AG08395 (cell line): ENCODE measurements at places on chromosomes 3 and 15.

DNA sequence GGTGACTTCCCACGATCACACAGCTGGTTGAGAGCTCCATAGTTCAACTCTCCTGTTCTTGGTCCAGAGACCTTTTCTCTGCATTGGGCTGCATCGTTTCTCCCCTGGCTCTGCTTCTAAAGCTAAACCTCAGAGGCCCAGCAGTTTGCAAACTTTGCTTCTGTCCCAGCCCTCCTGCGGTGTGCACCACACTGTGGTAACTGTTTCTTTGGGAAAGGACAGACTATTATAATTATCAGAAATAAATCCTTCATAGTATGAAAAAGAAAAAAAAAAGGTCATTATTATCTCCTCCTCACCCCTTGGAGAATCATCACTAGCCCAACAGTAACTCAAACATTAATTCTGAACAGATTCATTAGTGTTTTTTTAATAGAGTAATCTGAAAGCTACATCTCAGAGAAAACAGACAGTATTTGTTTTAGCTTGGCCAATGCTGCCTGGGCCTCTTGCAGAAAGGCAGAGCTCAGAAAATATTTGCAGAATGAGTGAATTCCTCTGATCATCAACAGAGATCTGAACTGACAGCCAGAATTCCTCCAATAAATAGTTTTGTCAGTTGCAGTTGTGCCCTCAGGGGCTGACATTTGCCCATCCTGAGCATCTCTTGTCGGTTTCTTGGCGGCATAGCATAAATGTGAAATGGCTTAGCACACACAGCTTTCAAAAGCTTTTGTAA is 52.9 kb downstream of the BFSP2 start:
- no peak for DNase-seq

DNA sequence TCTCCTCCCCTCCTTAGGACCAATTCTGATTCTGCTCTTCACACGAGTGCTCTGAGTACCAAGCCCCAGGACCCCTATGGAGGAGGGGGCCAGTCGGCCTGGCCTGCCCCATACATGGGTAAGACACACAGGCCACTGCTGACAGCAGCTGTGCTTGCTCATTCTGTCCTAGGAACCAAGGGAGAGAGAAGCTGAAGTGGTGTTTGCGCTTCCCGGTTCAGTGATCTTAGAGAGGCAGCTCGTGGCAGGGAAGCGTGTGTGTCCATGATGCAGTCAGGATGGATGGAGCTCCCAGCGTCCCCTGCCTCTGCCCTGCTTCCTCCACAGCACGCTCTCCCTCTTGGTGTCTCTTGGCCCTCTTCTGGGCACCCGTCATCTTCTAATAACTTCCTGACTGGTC is 77.6 kb downstream of the CRTC3 start:
- DNase-seq, result no peak

DNA sequence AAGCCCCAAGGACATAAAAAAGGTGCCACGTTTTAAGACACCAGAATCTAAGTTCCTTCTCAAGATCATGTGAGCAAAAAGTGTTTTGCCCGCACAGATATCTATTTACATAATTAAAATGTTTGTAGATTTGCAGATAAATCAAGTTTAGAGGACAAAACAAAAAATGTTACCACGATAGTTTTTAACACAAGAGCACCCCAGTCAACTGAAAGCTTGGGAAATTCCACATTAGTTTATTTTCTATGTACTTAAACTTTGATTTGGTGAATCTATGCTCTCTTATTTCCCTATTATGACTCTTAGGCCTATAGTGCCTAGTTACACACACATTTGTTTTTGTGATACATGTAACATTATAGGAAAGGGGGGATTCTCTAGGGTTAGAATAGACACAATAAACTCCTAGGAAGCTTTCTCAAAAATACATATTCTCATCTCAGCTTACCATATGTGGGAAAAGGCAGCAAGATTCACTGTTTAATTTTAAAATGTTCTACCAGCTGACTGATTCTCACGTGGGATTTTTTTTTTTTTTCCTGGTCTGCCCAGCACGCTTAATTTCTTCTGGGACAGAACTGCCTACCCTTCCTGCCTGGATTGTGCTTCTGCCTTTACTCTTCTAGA is 8.4 kb upstream of the LEKR1 start:
- DNase-seq, result no peak

GRCh38 chr3:14241716-14242115 is 63.1 kb downstream of the LSM3 start:
- DNase-seq, result no peak

DNA sequence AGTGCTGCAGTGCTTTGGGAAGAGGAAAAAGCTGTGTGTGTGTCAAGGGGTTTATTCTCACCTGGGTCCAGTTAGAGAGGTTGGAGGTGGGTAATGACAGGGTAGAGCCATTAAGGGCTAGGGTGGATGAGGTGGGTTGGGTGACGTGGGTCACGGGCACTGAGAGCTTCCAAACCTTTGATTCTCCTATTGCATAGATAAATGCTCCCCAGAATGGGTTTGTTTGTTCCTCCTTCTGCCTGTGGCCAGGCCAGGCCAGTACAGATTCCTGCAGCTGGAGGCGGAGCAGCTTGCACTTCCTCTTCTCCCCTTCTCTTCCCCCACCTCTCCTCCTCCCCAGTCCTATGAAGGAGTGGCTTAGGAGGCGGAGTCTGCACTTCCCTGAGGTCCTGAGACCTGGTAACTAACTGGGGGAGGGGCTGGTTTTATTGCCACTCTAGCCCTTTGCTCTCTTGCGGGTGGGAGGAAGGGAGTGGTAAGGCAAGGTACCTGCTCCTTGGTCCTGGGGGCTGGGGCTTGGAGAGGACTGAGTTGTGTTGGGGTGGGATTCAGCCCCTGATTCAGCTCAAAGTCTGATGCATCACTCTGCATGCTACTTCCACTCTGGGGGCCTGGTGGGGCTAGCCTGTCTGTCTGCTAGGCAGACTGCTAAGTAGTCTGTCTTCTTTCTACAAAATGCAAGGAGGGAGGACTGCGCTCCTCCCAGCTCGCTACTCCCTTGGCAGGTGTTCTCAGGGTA is 3.5 kb downstream of the SPINT1 start:
- DNase-seq, result no peak

DNA sequence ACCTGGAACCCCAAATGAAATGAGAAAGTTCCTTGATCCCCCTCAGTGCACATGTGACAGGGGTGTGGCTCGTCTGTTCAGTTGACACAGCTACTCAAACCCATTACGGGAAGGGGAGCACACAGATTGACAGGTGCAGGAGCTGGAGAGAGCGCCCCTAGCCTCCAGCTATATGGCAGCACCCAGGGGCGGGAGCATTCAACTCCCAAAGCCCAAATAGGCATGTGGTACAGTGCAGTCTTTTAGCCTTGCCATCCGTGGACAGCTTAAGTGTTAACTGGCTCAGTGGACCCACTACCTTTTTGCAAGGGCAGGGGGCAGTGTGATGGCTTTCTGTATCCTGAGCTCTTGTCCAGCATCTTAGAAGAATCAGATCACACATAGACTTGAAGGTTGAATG is 1374.2 kb upstream of the ALCAM start:
- no peak for DNase-seq

DNA sequence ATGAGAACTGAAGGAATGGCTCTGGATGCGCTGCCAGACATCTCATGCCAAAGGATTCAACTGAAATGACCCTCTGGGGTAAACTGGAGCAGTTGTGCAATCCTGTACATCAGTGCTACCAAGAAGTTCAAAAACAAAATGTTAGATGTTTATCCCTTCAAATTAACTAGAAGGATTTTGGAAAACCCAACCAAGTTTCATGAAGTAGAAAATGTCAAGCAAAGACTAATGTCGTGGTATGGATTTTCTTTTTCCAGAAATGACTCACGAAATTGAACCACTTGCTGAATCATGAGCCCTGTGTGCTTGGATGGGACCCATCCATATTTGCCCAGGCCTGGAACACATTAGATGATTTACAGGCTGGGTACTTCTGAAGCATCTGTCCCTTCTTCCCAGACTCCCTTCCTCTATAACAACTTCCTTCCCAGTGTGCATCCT is 101.6 kb downstream of the LRTM1 start:
- DNase-seq, result peak; percentile 76

- DNase-seq, result no peak
These were observed 108.9 kb upstream of the THBS1 start for GRCh38 chr15:39471785-39472574.

GRCh38 chr3:152177757-152178156 is 91.0 kb upstream of the MBNL1 start:
- no peak for DNase-seq

GRCh38 chr3:185916042-185916833 is 21.6 kb downstream of the TRA2B start:
- no peak for DNase-seq

- peak; percentile 85 for DNase-seq
These were observed at the start of gene SNX33 for GRCh38 chr15:75647370-75648155. Gene SNX33 (plus strand): TSS chr15:75647912. CDS start chr15:75649103, 1,191 bp downstream.

DNA sequence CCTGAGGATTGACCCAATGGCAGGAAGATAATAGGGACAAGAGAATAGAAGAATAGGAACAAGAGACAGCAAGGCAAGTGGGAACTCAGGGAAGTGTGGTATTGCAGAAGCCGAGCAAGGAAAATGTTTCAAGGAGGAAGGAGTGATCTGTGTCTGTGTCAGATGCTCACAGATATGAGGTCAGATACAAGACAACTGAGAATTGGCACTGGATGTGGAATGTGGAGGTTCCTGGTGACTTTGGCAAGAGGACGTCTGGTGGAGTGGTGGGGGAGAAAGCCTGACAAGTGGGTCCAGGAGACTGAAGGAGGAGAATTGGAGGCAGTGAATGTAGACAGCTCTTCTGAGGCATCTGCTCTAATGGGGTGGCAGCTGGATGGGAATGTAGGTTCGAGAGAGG is 24.1 kb downstream of the GYG1 start:
- DNase-seq, result peak; percentile 13

GRCh38 chr3:188169830-188170455 is 16.0 kb downstream of the LPP start:
- peak; percentile 62 for DNase-seq

DNA sequence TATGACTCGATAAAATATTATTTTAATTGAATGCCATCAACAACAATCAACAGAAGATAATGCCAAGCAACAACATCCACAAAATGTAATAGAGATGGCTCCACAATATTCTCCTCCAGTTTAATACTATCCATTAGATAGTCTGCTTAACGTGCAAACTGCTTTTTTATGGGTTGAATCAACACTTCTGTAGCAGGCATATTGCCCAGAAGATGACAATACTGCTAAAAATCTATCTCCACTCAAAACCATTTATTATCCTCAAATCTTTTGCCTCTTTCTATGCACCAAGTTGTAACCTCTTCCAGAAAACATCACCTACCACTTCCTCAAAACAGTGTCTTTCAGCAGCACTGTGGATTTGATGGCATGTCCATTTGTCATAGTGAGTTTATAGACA is 295.7 kb upstream of the LMCD1 start:
- no peak for DNase-seq

DNA sequence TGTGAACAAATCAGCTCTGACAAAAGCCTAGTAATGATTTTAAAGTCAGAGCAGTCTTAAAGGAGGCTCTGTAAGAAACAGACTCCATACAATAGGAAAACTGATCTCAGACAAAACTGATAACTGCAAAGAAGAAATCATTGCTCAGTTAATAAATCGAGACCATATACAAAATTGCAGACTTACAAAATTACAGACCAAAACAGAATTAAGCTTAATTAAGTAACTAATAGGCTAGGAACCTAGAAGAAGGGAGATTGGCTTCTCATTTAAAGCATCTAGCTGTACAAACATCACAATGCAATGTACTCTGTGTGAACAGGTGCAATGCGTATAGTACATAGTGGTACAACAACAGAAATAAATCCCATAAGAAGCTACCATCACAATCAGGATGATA is 46.3 kb downstream of the ZBTB20 start:
- no peak for DNase-seq

- no peak for DNase-seq
These were observed 935.8 kb downstream of the IGSF11 start for GRCh38 chr3:118098827-118099226.

DNA sequence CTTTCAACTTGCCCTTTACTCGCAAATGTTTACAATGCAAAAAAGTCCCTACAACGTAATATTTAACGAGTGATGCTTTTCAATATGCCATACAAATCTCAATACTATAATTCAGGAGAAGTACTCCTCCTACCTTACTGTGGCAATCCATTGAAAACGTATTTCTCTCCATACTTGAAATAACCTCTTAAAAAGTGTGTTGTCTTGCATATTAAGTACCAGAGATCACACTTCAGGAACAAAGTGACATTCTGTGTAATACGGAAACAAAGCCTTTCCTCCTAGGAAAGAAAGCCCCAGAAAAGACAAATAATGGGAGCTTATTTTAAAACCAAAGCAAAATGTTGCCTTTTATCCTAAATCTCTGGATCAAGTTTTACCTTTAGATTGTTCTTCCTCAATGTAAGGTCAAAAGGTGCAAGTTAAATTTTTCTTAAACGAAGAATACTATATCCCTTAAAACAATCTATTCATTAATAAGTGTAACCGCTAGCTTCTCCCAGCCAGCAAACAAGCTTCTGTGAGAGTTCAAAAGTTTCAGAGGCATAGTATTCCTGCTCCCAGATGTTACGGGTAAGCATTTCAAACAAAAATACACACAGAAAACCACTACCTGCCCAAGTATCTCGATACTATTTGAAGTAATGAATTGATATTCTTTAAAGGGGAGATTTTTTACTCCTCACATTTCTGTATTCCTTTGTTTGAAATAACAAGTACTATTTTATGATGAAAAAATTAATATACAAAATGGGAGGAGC is 1.7 kb downstream of the TJP1 start:
- DNase-seq, result no peak

DNA sequence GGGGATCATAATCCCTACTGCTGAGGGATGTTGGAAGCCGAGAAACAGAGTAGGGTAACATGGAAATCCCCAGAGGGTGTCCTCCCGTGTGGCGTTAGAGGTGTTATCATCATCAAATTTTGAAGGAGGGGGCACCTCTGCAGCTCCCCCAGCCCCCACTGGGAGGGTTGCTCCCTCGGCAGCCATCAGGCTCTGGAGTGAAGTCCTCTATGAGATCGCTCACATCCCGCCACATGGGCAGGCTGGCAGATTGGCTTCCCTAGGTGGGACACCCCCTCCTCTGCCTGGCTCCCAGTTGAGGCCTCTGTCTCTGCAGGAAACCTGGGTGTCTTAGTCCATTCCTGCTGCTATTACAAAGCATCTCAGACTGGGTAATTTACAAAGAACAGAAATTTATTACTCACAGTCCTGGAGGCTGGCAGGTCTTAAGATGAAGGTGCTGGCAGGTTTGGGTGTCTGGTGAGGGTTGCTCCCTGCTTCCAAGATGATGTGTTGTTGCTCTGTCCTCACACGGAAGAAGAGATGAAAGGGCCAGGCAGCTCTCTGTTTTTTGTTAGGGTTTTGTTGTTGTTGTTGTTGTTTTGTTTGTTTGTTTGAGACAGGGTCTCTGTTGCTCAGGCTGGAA is 120.5 kb downstream of the NUP210 start:
- no peak for DNase-seq

- DNase-seq, result peak; percentile 38
These were observed 250.5 kb downstream of the UACA start for GRCh38 chr15:70512772-70513362.
